ENCODE measurements at places on chromosomes 5 and 9.

DNA sequence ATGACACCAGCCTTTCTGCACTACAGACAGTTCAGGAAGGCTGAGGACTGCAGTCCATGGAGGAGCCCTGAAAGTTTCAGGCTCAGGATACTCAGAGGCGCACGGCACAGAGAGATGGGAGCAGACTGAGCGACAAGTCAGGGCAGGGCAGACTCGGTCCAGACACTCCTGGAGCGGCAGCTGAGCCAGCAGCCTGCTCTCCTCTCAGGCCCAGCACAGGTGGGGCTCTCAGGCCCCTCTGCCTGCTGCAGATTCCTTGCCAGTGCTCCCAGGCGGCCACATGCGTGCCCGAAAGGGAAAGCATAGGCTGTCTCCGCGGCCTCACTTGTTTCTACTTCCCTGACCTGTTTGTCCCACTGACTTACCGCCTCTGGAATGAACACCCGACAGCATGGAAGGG is 228.3 kb downstream of the IRX2 start:
- DNase-seq = no peak

DNA sequence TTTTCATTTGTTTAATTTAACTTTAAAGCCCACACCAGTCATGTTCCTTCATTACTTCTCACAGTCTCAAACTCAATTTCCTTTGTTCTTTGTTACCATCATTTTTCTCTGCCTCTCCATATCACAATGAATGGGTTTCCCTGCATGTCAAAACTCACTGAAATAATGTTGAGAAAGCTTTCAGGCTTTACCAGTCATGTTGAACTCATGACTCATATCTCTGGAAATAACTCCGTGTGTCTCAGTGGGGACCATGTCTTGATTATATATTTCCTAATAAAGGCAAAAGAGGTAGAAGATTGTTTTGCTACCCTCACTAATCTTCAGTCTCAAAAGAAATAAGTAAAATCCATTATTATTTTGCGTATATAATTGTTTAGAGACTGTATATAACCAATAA is 231.2 kb downstream of the CHSY3 start:
- DNase-seq = no peak

DNA sequence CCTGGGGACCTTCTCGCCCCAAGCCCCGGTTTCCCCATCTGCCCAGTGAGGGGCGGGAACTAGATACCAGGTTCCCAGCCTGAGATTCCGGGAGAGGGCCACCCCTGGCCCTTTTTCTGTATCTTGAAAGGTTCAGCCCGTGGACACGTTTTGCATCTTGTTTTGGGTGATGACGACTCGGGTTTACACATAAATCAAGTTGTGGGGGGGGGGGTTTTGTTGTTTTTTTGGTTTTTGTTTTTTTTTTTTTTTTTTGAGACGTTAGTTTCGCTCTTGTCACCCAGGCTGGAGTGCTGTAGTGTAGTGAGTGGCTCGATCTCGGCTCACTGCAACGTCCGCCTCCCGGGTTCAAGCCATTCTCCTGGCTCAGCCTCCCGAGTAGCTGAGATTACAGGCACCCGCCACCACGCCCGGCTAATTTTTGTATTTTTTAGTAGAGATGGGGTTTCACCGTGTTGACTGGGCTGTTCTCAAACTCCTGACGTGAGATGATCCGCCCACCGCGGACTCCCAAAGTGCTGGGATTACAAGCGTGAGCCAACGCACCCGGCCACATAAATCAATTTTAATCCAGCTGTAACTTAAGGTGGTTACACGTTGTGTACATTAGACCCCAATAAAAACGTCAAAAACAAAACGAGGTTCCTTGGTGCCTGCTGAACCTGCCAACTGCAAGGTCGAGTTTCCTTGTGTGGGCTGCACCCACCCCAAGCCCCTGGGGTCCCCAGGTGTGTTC is 1.1 kb upstream of the BRD3 start:
- DNase-seq = no peak

DNA sequence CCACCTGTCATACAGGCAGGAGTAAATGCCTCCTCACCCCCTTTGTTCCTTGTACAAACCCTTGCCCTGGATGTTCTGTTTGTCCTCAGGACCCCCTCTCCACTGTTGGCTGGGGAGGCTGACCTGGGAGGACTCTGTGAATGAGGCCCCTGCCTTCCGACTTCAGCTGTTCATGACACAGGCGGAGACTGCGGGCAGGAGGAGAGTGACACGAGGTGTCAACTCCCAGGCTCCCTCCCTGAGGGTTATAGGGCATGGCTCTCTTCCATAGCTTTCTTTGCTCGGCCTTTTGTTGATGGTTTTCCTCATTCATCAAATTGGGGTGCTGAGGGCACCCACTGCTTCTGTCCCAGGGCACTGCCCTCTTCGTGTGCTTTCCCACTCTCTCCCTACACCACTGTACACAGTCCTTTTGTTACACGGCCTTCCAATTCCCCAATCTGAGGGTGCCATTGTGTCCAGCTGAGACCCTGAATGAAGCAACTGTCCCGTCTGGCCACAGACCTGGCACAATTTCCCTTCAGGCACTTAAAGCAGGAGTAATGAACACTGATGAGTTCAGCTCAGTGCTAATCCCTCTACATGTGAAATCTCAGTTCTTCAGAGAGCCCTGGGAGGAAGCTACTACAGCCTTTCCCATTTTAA is 33.8 kb downstream of the KCNIP1 start:
- no peak for DNase-seq

DNA sequence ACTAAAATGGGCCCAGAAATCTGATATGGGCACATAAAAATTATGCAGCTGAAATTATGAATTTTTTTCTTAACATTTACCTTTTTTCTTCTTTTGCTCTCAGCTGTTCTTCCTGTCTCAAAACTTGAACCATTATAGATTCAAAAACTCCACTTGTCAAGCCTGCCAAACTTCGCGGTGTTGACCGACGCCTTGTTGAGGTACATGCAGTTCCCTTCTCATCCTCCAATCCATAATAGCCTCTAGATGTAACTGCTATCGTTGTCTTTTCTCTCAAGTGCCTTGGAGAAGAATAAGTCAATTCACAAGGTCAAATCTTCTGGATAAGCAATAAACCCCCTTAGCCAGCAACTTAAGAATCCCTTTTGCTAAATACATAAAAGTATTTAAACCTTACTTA is 27.2 kb downstream of the RANBP6 start:
- no peak for DNase-seq

Measured in activated CD4-positive, alpha-beta T cell treated with anti-CD3 and anti-CD28 coated beads, Interleukin-2, amount 50 U/mL, for 48 hours (primary cell).